ENCODE measurements at places on chromosomes 2 and 18.

DNA sequence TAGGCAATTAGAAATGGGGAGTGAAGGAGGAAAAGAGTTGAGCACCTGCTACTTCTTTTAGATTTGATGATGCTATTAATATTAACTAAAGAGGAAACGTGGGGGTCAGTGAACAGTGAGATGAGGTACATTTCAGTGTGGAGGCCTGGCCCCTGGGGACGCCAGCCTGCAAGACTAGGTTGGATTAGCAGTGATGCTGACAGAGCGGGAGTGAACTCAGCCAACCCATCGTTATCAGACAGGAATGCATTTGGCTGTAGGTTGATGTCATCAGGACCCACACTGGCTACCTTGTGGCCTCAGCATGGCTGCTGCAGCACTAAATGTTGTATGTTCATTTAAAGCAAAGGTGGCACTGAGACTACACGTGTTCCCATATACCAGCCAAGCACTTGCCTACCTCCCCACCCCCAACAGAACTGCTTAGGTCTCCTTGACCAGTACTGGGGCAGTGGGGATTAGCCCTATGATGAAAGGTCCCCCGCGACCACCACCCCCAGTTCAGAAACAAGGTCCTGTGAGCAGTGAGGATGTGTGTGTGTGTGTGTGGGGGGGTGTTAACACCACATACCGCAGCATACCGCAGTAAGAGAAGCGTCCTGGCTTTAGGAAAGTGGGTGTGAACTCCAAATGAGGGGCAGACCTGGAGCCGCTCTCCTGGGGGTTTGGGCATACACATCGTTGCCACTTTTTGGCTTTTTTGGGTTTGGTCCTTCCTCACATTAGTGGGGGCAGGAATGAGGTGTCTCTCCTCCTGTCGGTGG is 26.0 kb downstream of the DGKD start:
- H3K27ac ChIP-seq: no peak overlapping the region
- DNase-seq: no peak
- peaks cover 38% of the 10 kb centered on the region for H3K4me1 ChIP-seq
- peaks cover 28% of the 10 kb centered on the region for H3K36me3 ChIP-seq
- no peaks in the 10 kb centered on the region for H3K27me3 ChIP-seq
- H3K4me3 ChIP-seq: no peak overlapping the region

GRCh38 chr2:190856985-190857384 is 23.6 kb upstream of the GLS start:
- no peak overlapping the region for H3K4me3 ChIP-seq
- H3K27ac ChIP-seq: no peak overlapping the region
- DNase-seq: no peak
- peaks cover 11% of the 10 kb centered on the region for H3K4me1 ChIP-seq
- peaks cover 7% of the 10 kb centered on the region for H3K36me3 ChIP-seq
- no peaks in the 10 kb centered on the region for H3K27me3 ChIP-seq

- H3K36me3 ChIP-seq: no peaks in the 10 kb centered on the region
- peaks cover 15% of the 10 kb centered on the region for H3K4me1 ChIP-seq
- H3K27me3 ChIP-seq: no peaks in the 10 kb centered on the region
- no peak overlapping the region for H3K4me3 ChIP-seq
These were observed 133.7 kb downstream of the COMMD1 start for GRCh38 chr2:62038975-62039771.

- H3K36me3 ChIP-seq: no peaks in the 10 kb centered on the region
- no peak overlapping the region for H3K27ac ChIP-seq
These were observed 271.3 kb downstream of the LRATD1 start for GRCh38 chr2:14903709-14904374.

- no peaks in the 10 kb centered on the region for H3K27me3 ChIP-seq
- H3K36me3 ChIP-seq: peaks cover 10% of the 10 kb centered on the region
- no peak overlapping the region for H3K4me3 ChIP-seq
- H3K4me1 ChIP-seq: peaks cover 42% of the 10 kb centered on the region
- DNase-seq: peak; percentile 53
- peak overlapping the region; percentile 74 for H3K27ac ChIP-seq
These were observed 76.0 kb downstream of the CD28 start for GRCh38 chr2:203782262-203782976.

- peaks cover 13% of the 10 kb centered on the region for H3K27me3 ChIP-seq
- H3K4me1 ChIP-seq: peaks cover 3% of the 10 kb centered on the region
- no peaks in the 10 kb centered on the region for H3K36me3 ChIP-seq
- no peak overlapping the region for H3K27ac ChIP-seq
These were observed 126.9 kb upstream of the TLK1 start for GRCh38 chr2:171287611-171288010.

DNA sequence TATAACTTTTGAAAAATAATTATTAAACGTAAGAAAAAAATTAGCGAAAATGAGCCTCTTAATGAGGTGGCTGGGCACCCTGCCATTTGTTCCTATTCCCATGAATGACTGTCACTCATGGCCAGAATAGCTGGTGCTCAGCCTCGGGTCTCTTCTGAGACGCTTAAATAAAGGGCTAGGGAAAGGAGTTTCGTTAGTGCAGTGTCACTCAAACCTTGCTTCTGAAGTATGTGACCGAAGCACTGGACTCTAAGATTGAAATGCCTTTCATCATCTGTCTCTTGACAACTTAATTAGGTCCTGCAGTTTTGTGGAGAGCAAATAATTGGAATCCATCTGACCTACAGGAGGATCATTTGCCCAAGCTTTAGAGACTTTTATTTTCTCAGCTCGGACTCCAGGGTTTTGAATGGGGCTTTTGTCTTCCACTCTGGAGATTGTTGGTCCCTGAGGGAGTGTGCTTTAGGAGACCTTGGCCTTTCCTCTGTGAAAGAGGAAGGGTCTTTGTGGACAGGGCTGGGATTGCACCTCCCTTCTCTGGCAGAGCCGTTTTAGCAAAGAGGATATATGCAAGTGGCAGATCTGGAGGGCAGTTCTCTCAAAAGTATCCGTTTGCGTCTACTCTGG is 42.3 kb upstream of the FHOD3 start:
- no peak overlapping the region for H3K4me3 ChIP-seq
- no peaks in the 10 kb centered on the region for H3K4me1 ChIP-seq
- H3K36me3 ChIP-seq: no peaks in the 10 kb centered on the region
- no peak for DNase-seq
- no peaks in the 10 kb centered on the region for H3K27me3 ChIP-seq

DNA sequence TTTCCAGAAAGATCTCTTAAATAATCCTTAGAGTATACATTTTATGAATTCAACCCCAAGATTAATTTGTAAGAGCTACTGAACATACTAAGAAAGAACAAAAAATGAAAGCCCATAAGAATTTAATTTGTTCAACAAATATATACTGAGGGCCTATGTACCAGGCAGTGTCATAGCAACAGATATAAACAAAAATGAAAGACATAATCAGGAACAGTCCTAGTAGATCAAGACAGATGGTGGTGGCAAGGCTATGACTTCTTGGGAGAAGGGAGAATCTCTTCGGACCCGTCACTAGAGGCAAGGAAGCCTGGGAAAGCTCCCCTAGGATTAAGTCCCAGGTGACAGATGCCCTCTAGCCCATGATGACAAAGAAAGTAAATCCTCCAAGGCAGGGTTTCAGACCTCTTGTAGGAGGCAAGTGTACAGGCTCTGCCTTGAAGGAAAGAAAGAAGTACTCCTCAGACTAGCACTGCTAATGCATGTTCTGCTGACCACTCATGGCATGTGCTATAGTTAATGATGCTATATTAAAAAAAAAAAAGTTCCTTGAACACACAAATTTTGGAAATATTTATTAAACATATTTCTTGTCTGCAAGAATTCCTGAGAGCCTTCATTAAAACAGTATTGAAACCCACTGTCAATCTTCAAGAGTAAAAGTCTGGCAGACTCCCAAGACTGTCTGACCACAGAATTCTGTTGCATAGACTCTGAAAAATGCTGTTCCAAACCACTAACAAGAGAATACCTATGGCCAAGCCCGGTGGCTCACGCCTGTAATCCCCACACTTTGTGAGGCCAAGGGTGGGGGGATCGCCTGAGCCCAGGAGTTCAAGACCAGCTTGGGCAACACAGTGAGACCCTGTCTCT is 31.5 kb downstream of the NOL10 start:
- DNase-seq: no peak
- peaks cover 35% of the 10 kb centered on the region for H3K4me1 ChIP-seq
- no peak overlapping the region for H3K4me3 ChIP-seq
- H3K36me3 ChIP-seq: peaks cover 60% of the 10 kb centered on the region
- H3K27ac ChIP-seq: no peak overlapping the region

DNA sequence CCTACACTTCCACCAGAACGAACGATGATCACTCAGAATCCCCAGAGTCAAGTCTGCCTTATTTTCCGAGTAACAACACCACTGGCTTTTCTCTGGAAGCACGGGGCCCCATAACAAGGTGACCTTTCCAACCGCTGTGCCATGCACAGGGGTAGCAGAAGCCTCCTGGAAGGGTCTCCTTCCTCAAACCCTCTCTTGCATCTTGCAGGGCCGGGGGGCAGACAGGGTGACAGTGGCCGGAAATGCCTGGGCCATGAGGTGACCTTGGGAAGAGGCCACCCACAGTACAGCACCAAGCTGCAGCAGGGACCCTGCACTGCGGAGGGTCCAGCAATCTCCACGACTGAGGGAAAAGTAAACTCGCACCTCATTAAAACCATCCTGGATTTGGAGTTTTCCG is 108.5 kb downstream of the PXDN start:
- H3K4me3 ChIP-seq: no peak overlapping the region
- H3K4me1 ChIP-seq: no peaks in the 10 kb centered on the region
- H3K36me3 ChIP-seq: no peaks in the 10 kb centered on the region
- DNase-seq: no peak

- no peak overlapping the region for H3K27ac ChIP-seq
- H3K36me3 ChIP-seq: no peaks in the 10 kb centered on the region
- no peak for DNase-seq
- H3K27me3 ChIP-seq: no peaks in the 10 kb centered on the region
- H3K4me3 ChIP-seq: no peak overlapping the region
These were observed 385.7 kb upstream of the MYT1L start for GRCh38 chr2:2716771-2717170.

DNA sequence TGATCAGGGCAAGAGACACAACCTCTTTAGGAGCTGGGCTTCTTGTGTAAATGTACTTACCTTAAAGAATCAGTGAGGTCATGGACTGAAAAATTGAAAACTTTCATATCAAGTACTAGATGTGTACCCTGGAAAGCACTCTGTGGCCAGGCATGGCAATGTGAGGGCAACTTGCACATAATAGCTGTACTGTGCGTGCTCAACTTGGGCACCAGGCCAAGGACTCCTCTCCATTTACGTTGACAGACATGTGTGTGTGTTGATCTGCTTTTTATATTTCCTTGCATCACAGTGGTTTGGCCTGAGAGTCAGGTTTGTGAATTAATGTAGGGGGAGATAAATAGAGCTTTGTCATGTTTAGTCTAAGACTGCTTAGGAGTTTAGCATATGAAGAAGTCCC is 669.5 kb upstream of the REG3G start:
- no peaks in the 10 kb centered on the region for H3K4me1 ChIP-seq
- H3K36me3 ChIP-seq: no peaks in the 10 kb centered on the region
- no peaks in the 10 kb centered on the region for H3K27me3 ChIP-seq
- H3K27ac ChIP-seq: no peak overlapping the region
- DNase-seq: no peak

DNA sequence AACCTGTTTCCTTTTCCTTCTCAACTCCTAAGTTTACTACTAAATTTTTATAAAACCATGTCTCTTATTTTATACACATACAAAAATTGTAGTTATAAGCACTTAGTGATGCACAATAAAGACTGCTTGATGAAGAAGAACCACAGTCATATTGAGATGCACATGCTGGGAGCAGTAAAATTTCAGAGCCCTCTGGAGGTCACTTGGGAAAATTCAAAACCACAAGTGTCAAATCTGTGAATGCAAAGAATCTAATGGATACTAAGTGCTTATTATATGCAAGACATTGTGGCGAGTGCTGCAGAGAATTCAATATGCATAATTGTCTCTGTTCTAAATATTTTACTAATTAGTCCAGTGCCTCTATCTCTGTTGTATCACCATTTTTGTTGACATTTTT is 180.5 kb downstream of the VWC2L start:
- H3K27ac ChIP-seq: no peak overlapping the region
- no peaks in the 10 kb centered on the region for H3K36me3 ChIP-seq
- DNase-seq: no peak
- no peak overlapping the region for H3K4me3 ChIP-seq

GRCh38 chr2:187150670-187151069 is 297.4 kb downstream of the CALCRL start:
- no peak overlapping the region for H3K4me3 ChIP-seq
- no peak overlapping the region for H3K27ac ChIP-seq
- H3K36me3 ChIP-seq: no peaks in the 10 kb centered on the region
- no peak for DNase-seq
- H3K27me3 ChIP-seq: no peaks in the 10 kb centered on the region

DNA sequence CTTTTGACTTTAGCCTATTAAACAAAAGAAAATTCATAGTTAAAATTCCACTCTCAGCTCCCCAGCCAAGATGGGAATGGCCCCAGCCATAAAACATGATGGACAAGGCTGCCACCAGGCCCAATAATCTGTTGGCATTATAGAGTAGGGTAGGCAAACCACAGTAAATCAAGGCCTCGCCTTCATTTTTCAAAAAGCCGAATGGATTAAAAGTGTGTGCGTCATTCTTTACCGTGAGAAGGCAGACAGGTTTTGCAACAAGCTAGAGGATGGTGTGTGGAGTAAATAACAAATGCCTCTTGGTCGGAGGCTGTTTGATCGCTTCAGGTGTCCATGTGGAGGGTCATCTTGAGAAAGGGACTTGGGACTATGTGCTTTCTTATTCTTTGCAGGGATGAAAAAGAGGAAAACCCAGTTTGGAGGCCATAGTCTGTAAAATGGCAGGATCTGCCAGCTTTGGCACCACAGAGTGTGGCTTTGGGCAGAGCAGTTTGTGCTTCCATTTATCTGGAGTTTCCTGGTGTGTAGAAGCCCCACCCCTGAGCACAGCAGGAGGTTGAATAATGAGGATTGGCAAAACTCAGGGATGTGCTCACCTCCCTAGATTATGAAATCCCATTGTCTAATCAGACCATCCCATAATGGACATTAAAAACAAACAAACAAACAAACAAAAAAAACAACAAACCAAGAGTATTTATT is 57.1 kb upstream of the ITGB6 start:
- no peak overlapping the region for H3K27ac ChIP-seq
- H3K36me3 ChIP-seq: no peaks in the 10 kb centered on the region
- no peaks in the 10 kb centered on the region for H3K4me1 ChIP-seq
- H3K27me3 ChIP-seq: peaks cover 14% of the 10 kb centered on the region

All from activated T-helper 2 cell treated with anti-CD3 and anti-CD28 coated beads, Interferon-gamma antibody, Interleukin-2, Interleukin-4, amounts not matched to agents 10 μg/mL and 5 μg/mL and 100 μg/mL, durations not matched to agents 14 hours and 24 hours and 36 hours (primary cell).